ENCODE measurements at places on chromosomes 13 and 19.

DNA sequence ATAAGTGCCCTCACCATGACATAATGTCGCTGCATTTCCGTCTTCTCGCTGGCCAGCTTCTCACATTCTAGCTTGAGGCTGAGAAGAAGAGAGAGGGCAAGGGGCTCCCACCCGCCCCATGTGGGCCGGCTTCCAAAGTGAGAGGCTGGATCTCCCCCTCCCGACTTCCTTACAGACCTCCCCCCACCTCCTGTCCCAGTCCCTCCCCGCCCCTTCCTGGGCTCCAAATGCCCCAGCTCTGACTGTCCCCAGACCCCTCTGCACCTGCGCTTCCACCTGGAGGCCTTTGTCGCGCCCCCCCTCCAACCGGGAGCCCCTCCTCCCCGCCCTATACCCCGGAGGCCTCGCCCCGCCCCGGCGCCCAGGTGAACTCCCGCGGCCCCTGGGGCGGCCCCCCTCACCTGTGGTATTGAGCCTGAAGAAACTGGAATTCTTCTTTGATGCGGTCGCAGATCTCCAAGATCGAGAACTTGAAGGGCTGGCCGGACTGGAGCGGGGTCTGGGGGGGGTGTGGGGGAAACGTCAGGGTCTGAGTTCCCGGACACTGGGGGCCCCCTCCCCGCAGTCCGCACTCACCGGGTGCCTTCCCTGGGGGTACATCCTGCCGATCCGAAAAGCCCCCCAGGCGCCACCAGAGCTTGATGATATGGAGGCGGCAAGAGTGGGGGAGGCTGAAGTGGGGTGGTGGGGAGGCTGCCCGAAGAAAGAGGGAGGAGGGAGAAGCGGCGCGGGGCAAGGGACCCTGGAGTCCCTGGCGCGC lies 595 bp downstream of the TLE2 start:
- no peak for DNase-seq

DNA sequence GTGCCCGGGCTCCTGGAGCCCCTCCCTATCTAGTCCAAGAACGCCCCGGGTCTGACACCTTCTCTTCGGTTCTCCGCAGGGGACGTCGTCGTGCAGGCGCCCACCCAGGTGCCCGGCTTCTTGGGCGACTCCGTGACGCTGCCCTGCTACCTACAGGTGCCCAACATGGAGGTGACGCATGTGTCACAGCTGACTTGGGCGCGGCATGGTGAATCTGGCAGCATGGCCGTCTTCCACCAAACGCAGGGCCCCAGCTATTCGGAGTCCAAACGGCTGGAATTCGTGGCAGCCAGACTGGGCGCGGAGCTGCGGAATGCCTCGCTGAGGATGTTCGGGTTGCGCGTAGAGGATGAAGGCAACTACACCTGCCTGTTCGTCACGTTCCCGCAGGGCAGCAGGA lies 3.4 kb downstream of the PVR start:
- DNase-seq: no peak

DNA sequence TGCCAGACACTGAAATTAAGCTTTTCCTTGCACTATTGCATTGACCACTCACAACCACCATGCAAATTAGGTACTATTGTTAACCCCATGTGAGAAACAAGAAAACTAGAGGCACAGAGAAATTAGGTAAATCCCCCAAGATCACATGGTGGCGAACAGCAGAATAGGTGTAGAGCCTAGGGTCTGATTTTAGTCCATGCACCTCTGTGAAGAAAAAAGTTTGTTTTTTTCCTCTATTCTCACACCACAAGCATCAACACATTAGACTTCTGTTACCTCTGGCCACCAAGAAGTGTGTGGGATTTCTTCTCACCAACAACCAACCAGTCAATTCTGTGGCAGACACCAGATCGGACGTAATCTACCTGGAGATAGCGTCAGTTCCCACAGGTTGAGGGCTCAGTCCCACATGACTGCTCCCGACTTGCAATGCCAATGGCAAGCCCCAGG lies 391.9 kb downstream of the COG6 start:
- DNase-seq: no peak

GRCh38 chr13:23608138-23608537 lies 37.9 kb downstream of the TNFRSF19 start:
- DNase-seq: no peak

DNA sequence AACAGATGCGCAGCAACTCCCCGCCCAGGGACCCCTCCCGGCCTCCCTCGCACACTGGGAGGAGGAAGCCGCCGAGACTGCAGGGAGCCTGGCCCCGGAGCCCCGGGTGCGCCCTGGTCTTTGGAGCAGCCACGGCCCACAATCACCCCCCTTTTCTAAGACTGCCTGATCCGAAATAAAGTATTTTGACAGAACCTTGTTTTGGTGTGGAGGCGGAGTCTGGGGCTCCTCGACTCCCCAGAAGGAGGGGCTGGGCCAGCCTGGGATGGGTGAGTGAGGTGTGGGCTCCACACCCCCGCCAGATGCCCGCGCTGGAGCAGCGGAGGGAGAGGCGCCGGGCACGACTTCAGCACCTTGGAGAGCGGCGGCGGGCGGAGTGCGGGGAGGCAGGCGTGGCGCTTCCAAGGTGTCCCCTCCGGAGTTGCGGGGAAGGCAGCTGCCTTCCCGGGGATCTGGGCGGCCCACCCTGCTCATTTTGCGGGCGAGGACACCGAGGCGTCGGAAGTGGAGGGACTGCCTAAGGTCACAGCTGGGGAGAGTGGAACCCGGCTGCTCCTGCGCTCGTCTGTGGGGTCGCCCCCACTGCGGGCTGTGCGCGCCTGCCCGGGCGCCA lies 9.4 kb downstream of the SIRT6 start:
- DNase-seq: peak; percentile 30

- no peak for DNase-seq
These were observed 59.5 kb upstream of the SLITRK1 start for GRCh38 chr13:83941701-83942335.

DNA sequence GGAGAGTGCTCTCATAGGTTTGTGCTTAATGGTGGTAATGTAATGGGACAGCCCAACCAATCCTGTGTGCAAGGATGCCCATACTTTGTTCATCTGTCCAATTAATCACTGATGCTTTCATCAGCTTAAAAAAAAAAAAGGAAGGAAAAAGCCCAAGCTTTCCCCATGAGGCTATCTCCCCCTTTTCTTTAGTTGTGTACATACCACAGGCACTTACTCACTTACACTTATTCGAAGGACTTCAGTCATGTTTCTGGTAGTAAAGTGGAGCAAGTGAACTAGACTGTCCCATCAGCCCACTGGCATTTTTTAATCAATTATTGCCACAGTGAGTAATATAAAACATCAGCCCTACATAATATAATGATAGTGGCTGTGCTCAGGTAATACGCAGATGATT lies 183.5 kb upstream of the UFM1 start:
- no peak for DNase-seq

DNA sequence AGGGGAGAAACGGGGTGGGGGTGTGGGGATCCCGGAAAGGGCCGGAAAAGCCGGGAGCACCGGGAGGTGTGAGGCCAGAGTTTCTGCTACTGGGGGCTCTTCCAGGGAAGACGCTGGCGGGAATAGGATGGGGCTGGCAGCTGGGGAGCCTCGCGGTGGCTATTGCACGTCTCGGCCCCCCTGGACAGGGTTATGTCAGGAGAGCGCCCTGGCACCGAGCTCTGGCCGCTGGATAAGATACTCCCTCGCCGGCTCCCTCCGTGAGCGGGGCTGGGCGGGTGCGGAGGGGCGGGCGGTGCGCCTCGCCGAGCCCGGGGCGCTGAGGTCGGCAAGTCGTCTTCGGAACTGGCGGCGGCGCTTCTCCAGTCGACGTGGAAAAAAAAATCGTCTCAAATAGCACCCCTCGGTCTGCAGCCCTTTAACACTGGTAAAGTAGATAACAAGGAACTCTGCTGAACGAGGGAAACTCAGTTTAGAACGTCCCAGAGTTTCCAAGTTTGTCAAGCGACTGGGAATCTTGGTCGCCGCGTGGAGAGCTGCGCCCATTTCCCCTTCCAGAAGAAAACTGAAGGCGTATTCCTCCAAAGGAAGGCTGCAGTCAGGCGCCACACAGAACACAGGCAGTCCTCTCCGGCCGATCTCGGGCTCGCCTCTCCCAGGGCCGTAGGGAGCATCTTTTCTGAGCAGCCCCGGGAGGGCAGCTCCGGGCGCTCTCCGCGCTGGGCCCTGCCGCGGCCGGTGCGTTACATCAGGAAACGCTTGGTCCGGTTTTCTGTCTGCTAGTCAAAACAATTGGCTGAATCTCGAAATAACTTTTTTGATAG lies 115.1 kb downstream of the KCNRG start:
- DNase-seq: peak; percentile 35

- no peak for DNase-seq
These were observed 94.6 kb upstream of the FARP1 start for GRCh38 chr13:98048265-98048664.

GRCh38 chr13:111410232-111411021 lies 90.0 kb downstream of the TEX29 start:
- no peak for DNase-seq

DNA sequence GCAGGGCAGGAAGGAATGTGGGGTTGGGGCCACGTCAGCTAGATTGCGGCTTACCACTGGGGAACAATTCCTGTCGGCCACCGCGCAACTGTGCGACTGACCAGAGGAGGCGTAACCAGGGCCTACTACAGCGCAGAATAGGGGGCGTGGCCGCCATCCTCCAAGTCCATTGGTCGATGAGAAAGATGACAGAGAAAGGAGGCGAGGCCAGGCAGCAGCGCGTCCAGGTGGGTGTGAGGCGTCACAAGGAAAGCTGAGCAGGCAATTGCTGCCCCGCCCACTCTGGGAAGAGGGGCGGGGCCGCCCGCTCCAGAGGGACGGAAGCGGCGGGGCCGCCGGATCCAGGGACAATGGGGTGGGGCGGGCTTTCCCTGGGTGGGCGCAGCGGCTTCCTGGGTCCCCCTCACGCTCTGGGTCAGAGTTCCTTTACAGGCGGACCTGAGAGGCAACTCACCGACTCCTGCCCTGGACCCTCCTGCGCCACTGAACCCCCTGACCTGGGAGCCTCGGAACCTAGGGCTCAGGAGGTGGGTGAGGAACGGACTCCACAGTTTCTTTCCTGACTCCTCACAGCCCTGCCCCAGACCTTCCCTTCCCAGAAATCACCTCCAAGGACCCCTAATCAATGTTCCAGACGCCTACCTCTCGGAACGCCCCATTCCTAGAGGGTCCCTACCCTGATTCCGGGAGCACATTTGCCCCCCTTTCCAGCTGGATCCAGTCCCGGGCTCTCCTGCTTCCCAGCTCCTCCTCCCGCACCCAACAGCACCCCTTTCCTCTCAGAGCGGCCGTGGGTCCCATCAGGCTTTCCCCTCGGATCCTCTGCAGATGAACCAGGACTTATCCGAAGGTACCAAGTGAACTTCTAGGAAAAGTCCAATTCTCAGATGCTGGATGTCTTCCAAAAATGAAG lies 101.5 kb upstream of the ZNF492 start:
- no peak for DNase-seq

DNA sequence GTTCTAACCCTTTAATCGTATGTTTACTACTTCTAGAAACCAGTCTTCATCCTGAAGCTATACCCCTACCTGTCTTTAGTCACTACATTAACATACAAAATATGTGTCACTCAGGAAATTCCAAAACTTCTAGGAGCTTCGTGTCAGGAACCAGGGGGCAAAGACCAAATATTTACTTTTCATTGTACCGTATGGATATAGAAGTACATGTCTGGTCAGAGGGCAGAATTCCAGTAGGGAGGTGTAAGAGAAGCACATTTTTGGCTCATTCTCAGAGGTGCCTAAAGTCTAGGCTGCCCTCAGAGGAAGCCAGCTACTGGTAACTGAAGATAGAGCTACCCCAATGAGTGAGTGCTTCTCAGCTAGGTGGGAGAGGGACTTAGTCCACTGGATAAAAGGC lies 320.7 kb downstream of the DIAPH3 start:
- DNase-seq: no peak

DNA sequence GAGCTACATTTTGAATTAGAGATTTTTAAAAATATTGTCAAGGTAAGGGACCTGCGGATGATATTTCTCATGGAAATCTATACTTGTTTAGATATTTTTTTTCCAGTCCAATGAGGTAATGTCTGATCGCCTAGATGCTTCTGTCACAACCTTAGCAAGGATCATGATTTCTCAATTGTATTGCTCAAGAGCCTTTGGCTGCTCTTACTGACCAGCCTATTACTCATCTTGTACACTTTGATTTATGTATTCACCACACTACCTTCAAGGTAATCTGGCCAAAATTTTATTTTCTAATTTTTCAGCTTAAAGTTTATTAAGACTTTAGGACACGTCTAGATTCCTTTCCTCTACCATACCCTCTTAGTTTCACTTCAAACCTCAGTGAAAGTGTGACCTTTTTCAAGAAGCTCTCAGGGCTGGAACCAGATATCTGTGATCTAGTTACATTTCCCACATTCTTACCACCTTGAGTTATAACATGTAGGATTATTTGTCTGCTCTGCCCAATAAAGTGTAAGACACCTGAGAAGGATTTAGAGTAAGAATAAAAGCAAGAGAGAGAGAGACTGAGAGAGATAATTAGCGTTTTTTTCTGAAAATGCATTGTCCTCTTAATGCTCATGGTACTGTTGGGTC lies 197.1 kb downstream of the ITGBL1 start:
- peak; percentile 81 for DNase-seq

GRCh38 chr13:95512424-95512823 lies 40.1 kb upstream of the CLDN10 start:
- DNase-seq: no peak

GRCh38 chr13:80224468-80224867 lies 116.5 kb downstream of the SPRY2 start:
- no peak for DNase-seq

Measured in fibroblast of lung (primary cell).